ENCODE measurements at places on chromosomes 5 and 9. TPM values are rescaled to one million over a fixed set of nuclear protein-coding genes. Genes with fewer than 3 reads are reported as not detected.

Gene ACOT12
- total RNA-seq, result not detected

DNA sequence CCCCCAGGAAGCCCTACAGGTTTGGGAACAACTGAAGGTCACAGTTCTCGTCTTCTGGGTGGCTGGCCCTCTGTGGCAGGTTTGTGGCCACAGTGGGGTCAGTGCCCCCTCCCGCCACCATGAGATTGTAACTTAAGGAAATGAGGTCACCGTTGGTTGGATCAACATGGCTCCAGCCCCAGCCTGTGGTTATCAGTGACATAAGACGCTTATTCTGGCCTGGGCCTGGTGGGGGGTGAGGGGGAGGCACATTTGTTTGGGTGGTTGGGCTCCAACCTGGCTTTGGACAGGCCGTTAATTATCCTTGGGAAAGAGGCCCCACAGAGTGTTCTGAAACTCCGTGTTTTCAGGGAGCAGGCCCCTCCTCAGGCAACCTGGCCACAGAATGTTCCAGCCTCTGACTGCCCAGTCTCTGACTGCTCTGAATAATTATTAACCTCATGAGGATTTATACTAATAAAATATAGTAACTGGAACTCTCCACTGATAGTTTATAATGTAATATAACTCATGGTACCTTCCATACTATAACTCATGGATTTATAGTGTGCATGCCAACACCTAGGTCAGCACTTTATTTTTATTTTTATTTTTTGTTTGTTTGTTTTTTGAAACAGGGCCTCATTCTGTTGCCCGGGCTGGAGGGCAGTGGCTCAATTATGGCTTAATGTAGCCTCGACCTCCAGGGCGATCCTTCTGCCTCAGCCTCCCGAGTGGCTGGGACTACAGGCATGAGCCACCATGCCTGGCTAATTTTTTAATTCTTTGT is 58.0 kb upstream of the RPL26L1 start:
- DNase-seq, result no peak

- DNase-seq, result no peak
These were observed 458.3 kb upstream of the BRINP1 start for GRCh38 chr9:119827526-119827925.

GRCh38 chr9:116372786-116373185 is 219.2 kb downstream of the PAPPA start:
- no peak for DNase-seq

Gene SCAI
- total RNA-seq, result 12.7 TPM

Gene FAM221B
- not detected for total RNA-seq

Gene PDE6A
- total RNA-seq, result not detected

- peak; percentile 56 for DNase-seq
These were observed 24.4 kb downstream of the NCS1 start for GRCh38 chr9:130196643-130197042.

DNA sequence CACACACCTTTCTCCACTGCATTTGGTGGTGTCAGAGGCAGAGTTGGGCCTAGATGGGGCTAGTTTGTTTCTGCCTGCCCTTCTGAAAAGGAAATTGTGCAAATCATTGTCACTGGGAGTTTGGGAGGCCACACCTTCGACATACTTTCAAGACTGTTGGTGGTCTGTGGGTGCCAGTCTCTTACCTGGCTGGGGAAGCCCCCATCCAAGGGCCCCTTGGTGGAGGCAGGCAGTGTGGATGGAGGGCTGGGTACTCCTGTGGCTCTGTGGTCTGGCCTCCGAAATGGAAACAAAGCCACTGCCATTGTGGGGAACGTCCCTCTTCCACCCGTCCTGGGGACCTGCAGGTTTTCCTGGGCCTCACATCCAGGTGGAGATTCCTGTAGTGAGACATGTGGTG is 10.9 kb upstream of the PHYHD1 start:
- no peak for DNase-seq

DNA sequence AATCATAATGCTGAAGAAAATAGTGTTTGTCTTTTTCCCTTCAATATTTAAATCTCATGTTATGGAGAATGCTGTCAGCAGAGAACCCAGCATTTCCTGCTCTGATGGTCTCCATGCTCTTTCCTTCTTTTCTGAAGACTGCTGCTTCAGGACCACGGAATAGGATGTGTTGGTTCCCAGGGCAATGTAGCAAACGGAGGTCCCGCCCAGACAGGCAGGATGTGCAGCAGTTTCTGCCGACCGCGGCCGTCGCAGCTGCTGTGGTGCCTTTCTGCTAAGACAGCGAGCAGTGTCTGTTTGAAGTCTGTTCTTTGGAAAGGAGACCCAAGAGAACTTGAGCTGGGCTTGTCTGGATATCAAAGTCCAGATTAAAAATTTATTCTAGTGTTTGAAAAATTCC is 654.3 kb downstream of the CCDC171 start:
- DNase-seq, result no peak

DNA sequence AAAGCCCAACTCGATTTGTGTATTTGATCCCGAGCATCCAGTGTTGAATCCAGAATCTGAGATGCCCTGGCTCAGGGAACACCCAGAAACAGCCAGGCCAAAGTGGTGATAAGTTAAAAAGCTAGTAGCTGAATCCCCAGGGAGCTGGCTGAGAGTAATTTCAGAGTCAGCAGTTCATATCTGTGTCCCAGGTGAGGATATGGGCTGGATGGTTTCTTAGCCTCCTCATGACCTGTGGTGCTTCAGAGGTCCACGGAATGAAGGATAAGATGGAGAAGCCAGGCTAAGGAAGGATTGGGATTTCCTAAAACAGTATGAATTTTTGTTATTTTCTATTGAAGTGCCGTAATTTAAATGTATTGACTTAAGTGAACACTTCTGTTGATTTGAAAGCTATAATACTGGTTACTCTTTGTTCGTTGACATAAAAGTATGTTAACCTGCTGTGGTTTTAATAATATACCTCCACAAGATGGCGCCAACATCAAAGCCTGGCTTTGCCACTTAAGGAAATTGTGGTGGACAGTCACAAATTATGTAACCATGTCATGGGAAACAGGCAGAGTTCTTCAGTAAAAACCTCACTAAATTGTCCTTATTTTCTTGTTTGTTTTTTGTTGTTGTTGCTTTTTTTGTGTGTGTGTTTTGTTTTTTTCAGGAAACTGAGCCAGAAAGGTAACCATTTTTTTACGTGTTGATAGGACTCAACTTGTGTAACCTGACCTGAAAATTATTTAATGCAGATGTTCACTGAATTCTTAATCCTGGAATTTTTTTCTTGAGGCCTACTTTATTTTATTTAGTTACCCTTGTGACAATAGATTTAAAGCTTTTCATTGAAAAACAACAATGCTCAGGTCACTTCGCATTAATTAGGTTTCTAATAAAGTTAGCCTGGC is 11.4 kb downstream of the MTAP start:
- peak; percentile 76 for DNase-seq

Gene NUDT12
- 15.6 TPM for total RNA-seq

- no peak for DNase-seq
These were observed 329.1 kb downstream of the MARCHF11 start for GRCh38 chr5:15850536-15850935.

Gene OBP2A
- not detected for total RNA-seq

DNA sequence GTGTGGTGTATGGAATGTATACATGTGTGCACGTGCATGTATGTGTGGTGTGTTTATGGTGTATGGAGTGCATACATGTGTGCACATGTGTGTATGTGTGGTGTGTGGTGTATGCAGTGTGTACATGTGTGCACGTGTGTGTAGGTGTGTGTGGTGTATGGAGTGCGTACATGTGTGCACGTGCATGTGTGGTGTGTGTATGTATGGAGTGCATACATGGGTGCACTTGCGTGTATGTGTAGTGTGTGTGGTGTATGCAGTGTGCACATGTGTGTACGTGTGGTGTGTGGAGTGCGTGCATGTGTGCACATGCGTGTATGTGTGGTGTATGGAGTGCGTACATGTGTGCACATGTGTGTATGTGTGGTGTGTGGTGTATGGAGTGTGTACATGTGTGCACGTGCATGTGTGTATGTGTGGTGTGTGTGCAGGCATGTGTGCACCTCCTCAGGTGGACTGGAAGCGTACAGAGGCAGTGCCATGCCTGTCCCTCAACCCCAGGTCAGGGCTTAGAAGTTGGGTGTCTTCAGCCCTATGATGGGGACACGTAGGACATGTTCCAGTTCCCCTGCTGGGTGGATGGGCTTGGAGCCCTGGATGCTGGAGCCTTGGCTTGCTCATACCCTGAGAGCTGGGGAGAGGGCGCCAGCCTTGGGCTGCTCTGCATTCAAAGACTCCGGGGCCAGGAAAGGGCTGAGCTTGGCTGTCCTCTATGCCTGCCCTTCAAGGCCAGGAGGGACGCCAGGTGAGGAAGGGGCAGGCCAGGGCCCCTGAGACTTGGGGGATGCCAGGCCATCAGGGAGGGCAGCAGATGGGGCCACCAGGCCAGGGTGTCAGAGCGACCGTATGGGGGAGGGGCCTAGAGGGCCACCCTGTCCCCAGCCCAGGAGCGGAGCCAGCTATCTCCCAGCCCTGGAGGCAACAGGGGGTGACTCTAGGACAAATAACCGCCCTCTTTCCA is 12.2 kb downstream of the MYMK start:
- DNase-seq, result no peak

DNA sequence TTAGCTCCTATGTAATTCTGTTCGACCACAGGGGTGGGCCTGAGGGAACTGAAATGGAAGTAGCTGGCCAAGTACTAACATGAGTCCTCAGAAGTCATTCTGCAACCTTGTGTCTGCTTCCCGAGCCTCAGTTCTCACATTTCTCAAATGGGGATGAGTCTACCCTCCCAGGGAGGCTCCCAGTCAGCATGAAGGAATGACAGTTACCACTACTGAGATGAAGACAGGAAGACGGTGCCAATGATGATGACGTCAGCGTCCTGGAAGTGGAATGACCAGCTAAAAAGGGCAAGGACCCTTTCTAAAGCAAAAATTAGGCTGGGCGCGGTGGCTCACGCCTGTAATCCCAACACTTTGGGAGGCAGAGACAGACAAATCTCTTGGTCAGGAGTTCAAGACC is 6.8 kb downstream of the PIP5KL1 start:
- DNase-seq, result no peak

DNA sequence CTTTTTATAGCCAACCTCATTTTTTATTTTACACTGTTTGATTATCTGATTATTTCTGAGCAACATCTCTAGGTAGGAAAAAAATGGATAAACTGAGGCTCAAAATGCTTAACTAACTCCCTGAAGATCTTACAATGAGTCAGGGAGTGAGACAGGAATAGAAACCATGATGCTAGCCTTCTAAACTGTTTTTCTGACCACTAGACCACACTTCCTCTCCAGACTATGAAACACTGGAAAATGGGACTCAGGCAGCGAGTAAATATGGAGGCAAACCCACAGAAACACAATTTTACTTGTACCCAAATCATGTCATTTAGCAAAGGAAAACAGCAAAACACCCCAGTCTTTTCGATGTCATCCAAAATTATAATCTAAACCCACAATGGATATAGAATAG is 129.9 kb upstream of the ANKH start:
- DNase-seq, result no peak

- peak; percentile 47 for DNase-seq
These were observed 14.5 kb downstream of the SURF6 start for GRCh38 chr9:133321411-133321935.

DNA sequence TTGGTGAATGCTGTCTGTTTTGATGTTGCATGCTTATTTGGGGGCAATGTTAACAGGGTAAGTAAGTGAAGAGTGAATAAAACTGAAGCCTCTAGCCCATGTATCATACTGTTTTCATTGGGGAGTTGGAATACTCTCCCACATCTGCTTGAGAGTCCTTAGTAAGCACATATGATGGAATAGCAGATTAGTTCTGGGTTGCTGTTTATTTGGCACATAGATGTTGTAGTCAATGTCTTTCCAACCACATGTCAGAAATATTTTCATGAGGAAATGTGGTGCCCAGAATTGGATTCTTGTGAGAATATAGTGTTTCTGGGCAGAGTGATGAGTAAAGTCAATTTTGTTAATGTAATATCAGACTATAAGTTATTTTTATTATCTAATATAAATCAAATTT is 611.7 kb upstream of the FTMT start:
- no peak for DNase-seq

DNA sequence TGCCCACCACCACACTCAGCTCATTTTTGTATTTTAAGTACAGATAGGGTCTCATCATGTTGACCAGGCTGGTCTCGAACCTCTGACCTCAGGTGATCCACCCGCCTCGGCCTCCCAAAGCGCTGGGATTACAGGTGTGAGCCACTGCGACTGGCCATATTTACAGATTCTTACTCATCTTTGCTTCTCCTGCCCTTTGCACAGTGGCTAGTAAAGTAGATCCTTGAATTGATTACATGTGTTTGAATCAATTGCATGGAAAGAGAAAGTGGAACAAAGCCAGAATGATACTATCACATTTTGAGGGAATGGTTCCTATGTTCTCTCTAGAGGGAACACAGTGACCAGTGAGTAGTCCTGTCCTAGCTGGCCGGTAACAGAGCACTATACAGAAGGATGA is 15.4 kb downstream of the KLF4 start:
- no peak for DNase-seq

Gene IFNE
- not detected for total RNA-seq

DNA sequence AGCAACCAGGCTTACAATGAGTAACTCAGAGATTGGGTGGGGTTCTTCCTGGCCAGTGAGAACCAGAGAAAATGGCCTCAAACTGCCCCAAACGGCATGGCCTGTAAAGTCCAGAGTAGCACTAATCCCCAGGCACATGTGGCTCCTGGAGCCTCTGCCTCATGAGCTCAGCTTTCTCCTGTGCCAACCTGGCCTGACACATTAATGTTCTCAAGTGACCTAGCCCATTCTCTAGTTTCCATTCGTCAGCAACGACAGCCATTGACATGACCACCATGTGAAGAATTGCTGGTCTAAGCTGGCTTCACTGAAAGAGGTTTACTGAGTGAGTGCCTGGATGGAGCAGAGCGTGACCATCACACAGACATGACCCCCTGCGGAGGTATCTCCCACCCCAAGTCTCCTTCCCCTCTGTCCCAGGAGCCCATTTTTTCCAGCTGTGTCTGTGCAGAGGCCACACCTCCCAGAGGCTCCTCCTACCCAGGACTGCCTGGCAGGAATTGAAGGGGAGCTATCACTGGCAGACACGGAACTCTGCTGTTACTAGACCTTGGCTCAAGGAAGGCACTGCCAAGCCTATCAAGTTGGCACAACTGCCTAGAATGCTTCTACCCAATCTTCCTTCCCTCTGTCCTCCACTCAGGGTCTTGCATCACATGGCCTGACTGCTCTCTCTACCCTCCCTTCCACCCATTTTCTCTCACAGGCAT is 59.0 kb upstream of the BOD1 start:
- DNase-seq, result no peak

- DNase-seq, result peak; percentile 94
These were observed 134.7 kb upstream of the DMRT1 start for GRCh38 chr9:706606-707459.

DNA sequence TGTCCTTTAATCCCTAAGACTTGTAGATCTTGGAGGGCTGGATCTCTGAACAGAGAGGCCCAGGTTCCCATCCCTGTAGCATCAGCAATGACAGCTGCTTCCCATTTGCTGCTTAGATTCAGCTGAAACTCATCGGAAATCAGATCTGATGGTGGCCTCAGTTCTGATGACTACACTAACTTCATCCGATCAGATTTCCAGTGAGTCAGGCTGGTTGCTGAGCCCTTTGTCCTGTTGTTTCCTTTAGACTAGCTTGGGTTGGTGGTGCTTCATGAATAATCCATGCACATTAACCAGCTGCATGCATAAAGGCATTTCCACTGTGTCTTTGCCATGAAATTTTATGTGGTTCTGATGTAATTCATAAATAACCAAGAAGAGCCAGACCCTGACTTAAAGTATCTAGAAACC is 195.2 kb upstream of the TUT7 start:
- no peak for DNase-seq
